Activated naive CD4-positive, alpha-beta T cell treated with anti-CD3 and anti-CD28 coated beads, Interleukin-2, amount 10 ng/mL, durations not matched to agents 5 hours and 36 hours (primary cell): ENCODE measurements at places on chromosomes 2 and 18. TPM values are rescaled to one million over a fixed set of nuclear protein-coding genes. Genes with fewer than 3 reads are reported as not detected.

Gene FAP
- total RNA-seq = not detected

Gene ACVR1C
- 1.8 TPM for total RNA-seq

Gene RAB1A
- 56.3 TPM for total RNA-seq

Gene DOK6
- not detected for total RNA-seq

Gene NYAP2
- total RNA-seq = not detected

Gene SPR
- total RNA-seq = 0.31 TPM

Gene FIGN
- total RNA-seq = not detected

Gene GREB1
- total RNA-seq = 0.43 TPM

Gene REG3G
- total RNA-seq = not detected

Gene ANKRD30BL
- not detected for total RNA-seq

Gene LTBP1
- total RNA-seq = 0.58 TPM

Gene SF3B1
- total RNA-seq = 332 TPM

Gene SIX3
- not detected for total RNA-seq

Gene IL1F10
- total RNA-seq = not detected

Gene HOXD3
- not detected for total RNA-seq

Gene RNF152
- not detected for total RNA-seq

Gene PLEKHH2
- 0.58 TPM for total RNA-seq

Gene RAB6D
- not detected for total RNA-seq

Gene LINC00305
- not detected for total RNA-seq

Gene FBXO36
- total RNA-seq = 0.50 TPM

Gene FBLN7
- total RNA-seq = 17.3 TPM

Gene SP9
- not detected for total RNA-seq

Gene STPG4
- total RNA-seq = 0.34 TPM

Gene ZNF519
- total RNA-seq = 12.9 TPM

Gene ACMSD
- not detected for total RNA-seq

Gene ID2
- total RNA-seq = 97.1 TPM

Gene LIPG
- 0.39 TPM for total RNA-seq
